ENCODE measurements at places on chromosomes 1 and 21.

- DNase-seq = no peak
Observed at GRCh38 chr21:25360593-25360992, 246.7 kb downstream of the MRPL39 start.

- no peak for DNase-seq
Observed at GRCh38 chr1:62265956-62266935, 53.0 kb downstream of the KANK4 start.

- no peak for DNase-seq
Observed at GRCh38 chr21:27300770-27301169, 333.9 kb upstream of the ADAMTS5 start.

DNA sequence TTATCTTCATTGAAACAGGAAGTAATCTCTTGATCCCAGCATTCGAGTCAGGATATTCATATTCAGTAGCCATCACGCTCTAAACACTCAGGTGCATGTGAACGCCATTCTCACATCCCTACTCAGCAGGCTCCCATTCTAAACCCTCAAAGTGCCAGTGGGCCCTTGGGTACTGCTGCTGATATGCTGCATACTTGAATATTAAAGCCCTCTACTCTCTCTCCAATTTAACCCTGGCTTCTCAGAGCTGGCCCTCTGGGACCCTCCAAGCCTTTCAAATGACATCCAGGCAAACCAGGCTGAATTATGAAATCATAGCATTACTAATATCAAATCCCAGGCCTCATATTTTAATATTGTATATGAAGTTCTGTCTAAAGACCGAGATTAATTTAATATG lies 468.2 kb downstream of the NUF2 start:
- no peak for DNase-seq

DNA sequence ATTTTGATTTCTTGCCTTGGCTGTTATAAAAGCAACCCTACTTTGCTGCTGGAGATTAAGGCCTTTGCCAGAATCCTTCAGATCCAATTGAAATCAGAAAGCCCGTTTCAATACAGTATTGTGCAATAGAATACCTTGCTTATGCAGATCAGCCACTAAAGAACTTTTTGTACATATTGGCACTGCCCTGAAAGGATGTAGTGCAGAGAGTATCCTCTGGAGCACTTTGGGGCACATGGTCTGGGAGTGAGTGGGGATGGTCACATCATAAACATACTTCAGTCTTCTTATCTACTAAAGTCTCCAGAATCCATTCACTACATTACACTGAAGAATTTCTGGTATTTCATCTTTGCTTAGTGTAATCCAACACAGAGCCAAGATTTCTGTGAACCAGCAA lies 189.0 kb downstream of the CENPF start:
- DNase-seq = no peak

DNA sequence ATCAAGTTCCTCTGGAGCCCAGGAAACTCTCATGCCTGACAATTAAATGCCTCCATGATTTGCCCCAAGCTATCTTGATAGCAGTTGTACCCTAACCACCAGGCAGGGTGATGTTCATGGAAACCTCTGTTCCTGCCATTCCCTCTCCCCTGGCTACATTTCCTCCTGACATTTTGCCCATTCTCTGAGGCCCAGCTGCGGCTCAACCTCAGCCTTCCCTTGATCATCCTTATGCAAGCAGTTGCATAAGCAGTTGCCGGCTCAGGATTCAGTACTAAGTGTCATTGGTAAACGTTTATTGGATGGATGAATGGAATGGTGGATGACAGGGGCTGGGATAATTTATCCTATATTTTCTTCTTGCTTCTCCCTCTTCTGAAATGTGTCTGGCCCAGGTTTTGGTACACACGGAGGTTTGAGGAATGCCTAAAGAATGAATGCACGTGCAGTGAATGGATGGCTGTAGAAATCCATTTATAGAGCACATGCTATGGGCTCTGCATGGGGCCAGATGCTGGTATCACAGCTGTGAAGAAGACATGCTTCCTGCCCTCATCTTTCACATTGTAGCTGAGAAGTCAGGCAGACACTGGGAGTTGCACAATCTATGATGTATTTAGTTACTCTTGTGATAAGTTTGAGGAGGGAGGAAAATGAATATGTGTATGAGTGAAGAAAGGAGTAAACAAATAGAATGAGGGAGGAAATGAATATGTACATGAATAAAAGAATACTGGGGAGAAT lies 261.8 kb downstream of the FOXD2 start:
- DNase-seq = no peak

DNA sequence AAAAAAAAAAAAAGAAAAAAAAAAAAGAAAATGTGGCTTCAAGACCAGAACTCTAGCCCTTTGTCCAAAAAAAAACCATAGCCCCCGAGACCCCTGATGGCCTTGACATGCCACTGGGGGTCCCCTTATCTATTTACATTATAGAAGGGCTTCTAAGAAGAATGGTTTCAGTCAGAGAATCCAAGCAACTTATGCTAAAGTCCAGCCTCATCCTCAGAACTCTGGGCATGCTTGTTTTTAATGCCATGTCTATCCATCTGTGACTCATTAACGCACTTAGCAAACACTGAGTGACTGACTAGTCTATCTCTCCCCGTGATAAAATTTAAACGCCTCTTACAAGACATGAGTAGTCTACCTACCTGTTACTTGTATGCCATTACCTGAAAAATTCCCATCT lies 29.3 kb downstream of the ERG start:
- no peak for DNase-seq

GRCh38 chr1:240173836-240174235 lies 82.2 kb downstream of the FMN2 start:
- no peak for DNase-seq

DNA sequence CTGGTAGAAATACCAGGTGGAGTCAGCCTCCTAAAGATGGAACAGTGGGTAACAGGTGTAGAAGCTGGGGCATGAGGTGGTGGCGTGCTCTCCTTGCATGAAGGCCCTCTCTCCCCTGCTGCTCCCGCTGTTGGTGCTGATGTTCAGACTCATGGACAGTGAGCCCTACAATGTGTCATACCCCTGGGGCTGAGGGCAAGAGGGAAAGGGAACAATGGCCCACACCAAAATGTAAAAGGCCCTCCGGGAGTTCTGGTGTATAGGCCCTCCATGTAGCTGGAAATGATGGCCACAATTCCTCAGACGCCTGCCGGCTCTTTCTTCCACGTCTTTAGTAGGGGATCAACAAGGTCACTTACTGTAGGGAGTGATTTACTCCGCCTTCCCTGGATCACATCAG lies 194.9 kb downstream of the DYRK1A start:
- DNase-seq = no peak

DNA sequence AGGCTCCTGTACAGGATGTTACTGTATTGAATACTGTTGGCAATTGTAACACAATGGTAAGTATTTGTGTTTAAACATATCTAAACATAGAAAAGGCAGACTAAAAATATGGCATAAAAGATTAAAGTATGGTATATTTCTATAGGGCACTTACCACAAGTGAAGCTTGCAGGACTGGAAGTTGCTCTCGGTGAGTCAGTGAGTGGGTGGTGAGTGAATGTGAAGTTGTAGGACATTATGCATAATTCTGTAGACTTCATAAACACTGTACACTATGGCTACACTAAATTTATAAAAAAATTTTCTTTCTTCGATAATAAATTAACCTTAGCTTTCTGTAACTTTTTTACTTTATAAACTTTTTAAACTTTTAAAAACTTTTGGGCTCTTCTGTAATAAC lies 13.7 kb upstream of the TRIM62 start:
- DNase-seq = no peak

DNA sequence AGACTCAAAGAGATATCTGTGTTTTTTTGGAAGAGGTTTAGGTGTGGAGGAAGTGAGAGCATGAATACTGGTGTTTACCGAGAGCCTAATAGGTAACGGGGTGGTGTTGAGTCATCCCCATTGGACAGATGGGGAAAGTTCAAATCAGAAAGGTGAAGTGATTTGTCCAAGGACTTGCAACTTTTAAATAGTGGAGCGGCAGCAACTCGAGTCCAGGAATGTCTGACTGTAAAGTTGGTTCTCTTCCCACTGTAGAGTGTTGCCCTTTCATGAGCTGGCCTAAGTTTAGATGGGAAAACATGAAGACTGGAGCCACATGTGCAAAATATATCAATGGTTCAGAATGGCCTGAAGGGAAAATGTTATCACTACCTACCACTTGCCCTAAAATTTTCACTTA lies 125.7 kb downstream of the LYPLAL1 start:
- DNase-seq = no peak

DNA sequence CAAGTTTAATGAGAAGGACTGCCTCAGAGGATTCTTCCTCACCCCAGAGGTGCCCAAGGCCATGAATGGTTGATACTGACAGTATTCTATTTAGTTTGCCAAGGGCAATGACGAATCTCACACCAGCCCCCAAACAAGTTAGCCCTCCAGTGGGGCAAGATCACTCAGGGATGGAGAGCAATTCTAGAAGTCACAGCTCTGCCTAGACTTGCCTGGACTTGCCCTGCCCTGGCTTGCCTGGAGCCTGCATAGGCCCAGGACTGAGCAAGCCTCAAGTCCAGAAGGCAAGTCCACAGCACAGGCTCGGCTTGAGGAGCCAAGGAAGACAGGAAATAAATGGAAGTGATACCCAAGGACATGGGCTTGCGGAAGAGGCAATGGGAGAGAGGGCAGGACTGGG lies 39.5 kb upstream of the RGS16 start:
- DNase-seq = no peak

DNA sequence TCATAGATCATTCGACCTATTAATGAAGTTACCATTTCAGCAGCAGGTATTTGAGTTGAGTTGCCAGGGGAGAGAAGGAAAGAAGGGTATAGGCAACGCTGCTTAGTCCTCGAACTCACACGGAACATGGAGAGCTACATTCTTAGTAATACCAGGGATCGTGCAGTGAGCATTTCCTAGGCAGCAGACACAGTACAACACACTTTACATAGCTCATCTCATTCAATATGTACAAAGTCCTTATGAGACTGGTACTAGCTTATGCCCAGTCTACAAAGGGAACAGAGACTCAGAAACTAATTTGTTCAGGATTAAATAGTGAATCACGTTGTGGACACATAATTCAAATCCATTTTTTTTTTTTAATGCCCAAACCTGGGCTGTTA lies 25.6 kb downstream of the IRF2BP2 start:
- no peak for DNase-seq

DNA sequence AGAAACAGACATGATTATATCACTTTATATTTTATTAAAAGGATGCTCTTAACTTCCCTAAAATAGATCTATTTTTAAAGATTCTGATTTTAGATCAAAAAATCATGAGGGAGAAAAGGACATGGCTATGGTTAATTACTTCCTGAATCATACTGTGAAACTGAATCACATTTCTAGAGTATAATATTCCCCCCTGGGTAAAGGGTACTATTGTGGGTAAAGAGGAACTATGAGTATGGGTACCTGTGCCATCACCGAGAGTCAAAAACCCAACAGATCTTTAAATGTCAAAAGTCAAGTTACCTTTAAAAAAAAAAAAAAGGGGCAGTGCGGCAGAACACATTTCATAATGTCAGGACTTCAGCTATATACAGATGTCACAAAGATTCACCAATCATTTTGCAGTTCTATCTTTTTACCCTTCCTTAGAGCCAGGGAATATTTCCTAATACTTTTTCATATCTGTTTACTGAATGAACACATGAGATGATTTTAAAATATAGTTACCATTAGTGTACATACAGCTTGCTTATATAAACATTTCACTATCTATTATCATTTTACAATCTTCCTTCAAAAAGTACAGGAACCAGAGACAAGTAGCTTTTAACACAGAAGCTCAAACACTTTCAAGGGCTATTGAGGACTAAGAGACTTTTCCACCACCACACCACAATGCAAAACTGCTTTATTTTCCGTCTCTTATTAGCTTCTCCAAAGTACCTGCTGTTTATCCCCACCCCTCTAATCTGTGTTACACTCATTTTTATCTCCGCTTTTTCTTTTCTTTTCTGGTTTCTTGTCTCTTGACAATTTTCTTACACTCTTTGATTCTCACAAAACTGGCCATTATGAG lies 45.0 kb downstream of the EVI5 start:
- no peak for DNase-seq

DNA sequence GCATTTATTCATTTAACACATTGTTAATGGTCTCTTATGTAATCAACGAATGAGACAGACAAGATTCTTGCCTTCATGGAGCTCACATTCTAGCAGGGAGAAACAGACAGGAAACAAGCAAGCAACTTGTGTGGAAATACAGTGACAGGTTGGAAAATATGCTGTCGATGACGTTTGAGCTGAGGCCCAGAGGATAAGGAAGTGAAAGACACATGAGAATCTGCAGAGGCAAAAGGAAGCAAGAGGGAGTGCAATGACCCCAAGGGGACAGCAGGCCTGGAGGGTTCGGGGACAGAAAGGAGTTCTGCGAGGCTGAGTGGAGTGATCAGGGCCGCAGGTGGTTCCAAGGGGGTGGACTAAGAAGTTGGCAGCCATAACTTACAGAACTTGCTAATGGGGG lies 60.6 kb upstream of the AKT3 start:
- DNase-seq = no peak

GRCh38 chr1:176456795-176457194 lies 6.2 kb upstream of the PAPPA2 start:
- DNase-seq = no peak

GRCh38 chr1:197463142-197463541 lies 195.1 kb downstream of the CRB1 start:
- no peak for DNase-seq

GRCh38 chr1:202752774-202753173 lies 42.5 kb upstream of the SYT2 start:
- DNase-seq = no peak

DNA sequence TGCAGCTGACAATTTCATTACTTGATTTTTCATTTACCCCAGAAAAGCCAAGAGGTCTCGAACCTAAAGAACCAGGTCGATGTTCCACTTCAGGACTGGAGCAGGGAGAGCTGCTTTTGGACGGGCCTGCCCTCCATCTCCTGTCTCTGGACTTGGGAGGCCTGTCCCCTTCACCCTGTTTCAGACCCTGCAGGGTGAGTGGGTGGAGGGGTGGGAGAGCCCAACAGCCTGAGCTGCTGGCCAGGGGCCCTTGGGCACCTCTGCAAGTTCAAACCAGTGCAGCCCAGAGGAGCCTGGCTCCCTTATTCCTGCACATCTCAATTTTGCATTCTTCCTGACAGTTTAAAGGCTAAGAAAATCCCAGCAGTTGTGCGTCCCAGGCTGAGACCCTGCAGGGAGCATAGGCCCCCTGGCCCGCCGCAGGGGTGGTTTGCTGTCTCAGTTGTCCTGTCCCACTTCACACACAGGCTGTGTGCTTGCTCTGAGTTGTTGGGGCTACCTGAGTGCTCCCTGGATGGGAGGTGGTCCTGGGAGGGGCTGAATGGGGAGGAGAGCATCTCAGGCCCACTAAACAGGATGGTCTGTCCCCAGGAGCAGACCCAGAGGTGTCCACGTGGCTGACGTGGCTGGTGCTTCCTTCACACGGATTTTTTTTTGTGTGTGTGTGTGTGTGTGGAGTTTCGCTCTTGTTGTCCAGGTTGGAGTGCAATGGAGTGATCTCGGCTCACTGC lies 443.7 kb downstream of the PTPRU start:
- DNase-seq = no peak

- no peak for DNase-seq
Observed at GRCh38 chr1:145711213-145711651, 4.1 kb upstream of the PDZK1 start.

- no peak for DNase-seq
Observed at GRCh38 chr1:99751877-99752504, 14.4 kb downstream of the FRRS1 start.
